ENCODE measurements at places on chromosomes 11 and 22. TPM values are rescaled to one million over a fixed set of nuclear protein-coding genes. Genes with fewer than 3 reads are reported as not detected.

The SMC1B gene
- not detected for total RNA-seq

The CNGA4 gene
- total RNA-seq, result not detected

The INPP5J gene
- total RNA-seq, result 9.1 TPM

The C1QTNF5 gene
- 12.8 TPM for total RNA-seq

The LGALS12 gene
- total RNA-seq, result not detected

The CSF2RB gene
- total RNA-seq, result 11.9 TPM

DNA sequence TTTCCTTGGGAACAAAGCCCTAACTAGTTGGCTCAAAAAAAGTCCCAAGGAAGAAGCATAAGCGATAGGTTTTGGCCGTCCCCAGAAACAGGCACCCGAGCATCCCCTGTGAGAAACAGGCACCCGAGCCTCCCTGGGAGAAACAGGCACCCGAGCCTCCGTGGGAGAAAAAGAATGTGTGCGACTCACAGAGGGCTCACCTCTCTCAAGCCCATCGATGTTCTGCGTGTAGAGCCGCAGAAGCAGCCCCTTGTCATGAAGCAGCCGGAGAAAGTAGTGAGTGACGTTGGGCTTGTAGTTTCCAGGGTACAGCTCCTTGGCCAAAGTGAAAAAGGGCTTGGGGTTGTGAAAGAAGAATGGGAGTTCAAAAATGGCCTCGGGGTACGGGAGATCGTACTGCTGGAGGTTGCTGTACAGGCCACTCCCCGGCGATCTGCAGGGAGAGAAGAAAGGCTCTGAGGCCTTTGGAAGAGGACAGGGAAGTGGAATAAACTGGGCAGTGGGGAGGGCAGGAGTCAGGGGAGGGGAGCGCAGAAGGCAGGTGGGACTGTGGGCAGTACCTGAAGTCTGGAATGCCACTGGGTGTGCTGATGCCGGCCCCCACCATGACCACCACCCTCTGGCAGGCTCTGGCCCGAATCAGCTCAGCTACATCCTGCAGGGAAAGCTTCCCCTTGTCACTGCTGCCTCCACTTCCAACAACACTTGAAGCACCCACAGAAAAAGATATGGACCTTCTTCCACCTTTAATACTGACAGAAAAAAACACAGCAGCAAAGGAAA, 3.2 kb downstream of the SIRT3 start:
- H3K27me3 ChIP-seq, result no peaks in the 10 kb centered on the region
- H3K36me3 ChIP-seq, result peaks cover 30% of the 10 kb centered on the region
- no peak overlapping the region for H3K27ac ChIP-seq
- no peak for DNase-seq
- no peak overlapping the region for H3K4me3 ChIP-seq

DNA sequence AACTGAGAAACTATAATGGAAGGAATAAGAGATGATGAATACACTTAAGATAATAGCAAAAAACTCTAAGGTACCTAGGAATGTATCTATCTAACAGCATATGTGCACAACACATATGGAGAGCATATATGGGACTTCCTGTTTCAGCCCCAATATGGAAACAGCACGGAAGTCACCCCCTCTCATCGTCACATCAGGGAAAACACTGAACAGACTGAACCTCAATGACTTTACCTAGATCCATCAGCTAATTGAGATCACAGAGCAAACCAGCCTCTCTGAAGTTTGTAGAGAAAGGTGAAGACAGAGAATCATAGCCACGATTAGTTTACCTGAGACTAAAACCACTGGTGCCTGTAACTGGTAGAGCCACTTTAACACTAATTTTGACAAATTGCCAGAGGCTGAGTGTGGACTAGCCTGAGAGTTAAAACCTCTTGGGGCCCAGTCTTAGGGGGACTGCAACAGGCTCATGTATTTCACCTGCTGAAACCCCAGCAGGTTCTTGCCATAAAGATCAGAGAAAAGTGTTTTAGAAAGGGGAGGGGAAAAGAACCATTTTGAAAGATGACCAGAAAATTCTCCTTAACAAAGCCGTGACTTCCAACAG, 722.6 kb downstream of the TBC1D22A start:
- H3K27ac ChIP-seq, result no peak overlapping the region
- H3K4me3 ChIP-seq, result no peak overlapping the region
- no peak for DNase-seq

DNA sequence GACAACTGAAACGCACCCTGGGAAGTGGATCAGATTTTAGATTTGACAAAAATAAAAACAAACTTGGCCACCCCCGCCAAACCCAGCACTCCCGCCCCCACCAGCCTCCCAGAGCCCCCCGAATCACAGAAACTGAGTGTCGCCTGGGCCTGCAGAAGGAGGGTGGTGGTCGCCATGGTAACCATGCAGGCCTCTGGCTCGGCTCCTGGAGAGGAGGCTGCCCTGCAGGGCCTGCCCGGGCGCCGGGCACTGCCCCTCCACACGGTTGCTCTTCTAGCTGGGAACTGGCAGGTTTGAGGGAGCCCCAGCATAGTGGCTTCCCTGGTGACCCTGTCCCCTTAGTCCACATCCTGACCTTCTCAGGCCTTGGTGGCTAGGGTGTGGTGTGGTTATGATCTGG, 19.3 kb downstream of the CACNA1I start:
- H3K36me3 ChIP-seq, result no peaks in the 10 kb centered on the region
- no peaks in the 10 kb centered on the region for H3K27me3 ChIP-seq
- DNase-seq, result peak; percentile 39
- H3K4me3 ChIP-seq, result no peak overlapping the region
- H3K27ac ChIP-seq, result no peak overlapping the region
- H3K4me1 ChIP-seq, result no peaks in the 10 kb centered on the region

- DNase-seq, result peak; percentile 77
- peaks cover 7% of the 10 kb centered on the region for H3K4me1 ChIP-seq
- no peaks in the 10 kb centered on the region for H3K36me3 ChIP-seq
- peak within 1 kb of the TSS; percentile 92 for H3K27ac ChIP-seq
- H3K27me3 ChIP-seq, result no peaks in the 10 kb centered on the region
Measured at GRCh38 chr11:122655527-122656072, at the start of gene UBASH3B. Gene UBASH3B, plus strand, starts transcription at chr11:122655722. Its CDS starts 328 bp downstream, at chr11:122656050.

GRCh38 chr11:65826984-65827735, 6.6 kb upstream of the SNX32 start:
- DNase-seq, result no peak
- H3K4me1 ChIP-seq, result peaks cover 5% of the 10 kb centered on the region
- H3K36me3 ChIP-seq, result no peaks in the 10 kb centered on the region

DNA sequence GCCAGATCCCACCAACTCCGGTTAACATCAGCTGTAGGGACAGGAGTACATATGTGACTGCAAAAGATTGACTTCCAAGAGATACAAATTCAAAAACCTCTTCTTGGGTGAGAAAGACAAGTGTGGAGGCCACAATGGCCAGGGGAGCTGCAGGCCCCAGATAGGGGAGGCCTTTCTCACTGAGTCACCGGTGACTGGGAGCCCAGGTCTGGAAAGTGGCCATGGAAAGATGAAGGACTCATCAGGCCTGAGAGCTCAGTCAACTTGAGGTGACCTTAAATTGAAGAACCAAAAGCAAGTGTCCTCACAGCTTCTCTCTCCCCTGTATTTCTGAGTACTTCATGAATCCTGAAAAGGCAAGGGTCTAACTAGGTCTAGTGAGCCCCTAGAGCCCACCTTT, 90.4 kb upstream of the CLPB start:
- no peaks in the 10 kb centered on the region for H3K27me3 ChIP-seq
- H3K27ac ChIP-seq, result no peak overlapping the region
- H3K36me3 ChIP-seq, result no peaks in the 10 kb centered on the region
- H3K4me1 ChIP-seq, result no peaks in the 10 kb centered on the region
- DNase-seq, result no peak

GRCh38 chr22:45221201-45221600, 19.5 kb downstream of the KIAA0930 start:
- peaks cover 3% of the 10 kb centered on the region for H3K4me1 ChIP-seq
- H3K4me3 ChIP-seq, result no peak overlapping the region
- no peak overlapping the region for H3K27ac ChIP-seq
- H3K27me3 ChIP-seq, result no peaks in the 10 kb centered on the region
- no peak for DNase-seq
- H3K36me3 ChIP-seq, result no peaks in the 10 kb centered on the region

GRCh38 chr11:79193663-79194310, 247.0 kb downstream of the TENM4 start:
- H3K27ac ChIP-seq, result no peak overlapping the region
- peaks cover 4% of the 10 kb centered on the region for H3K4me1 ChIP-seq
- no peaks in the 10 kb centered on the region for H3K36me3 ChIP-seq
- DNase-seq, result no peak

- H3K27me3 ChIP-seq, result no peaks in the 10 kb centered on the region
- H3K36me3 ChIP-seq, result no peaks in the 10 kb centered on the region
- H3K27ac ChIP-seq, result peak overlapping the region; percentile 50
Measured at GRCh38 chr11:14082338-14082737, 119.8 kb downstream of the SPON1 start.

DNA sequence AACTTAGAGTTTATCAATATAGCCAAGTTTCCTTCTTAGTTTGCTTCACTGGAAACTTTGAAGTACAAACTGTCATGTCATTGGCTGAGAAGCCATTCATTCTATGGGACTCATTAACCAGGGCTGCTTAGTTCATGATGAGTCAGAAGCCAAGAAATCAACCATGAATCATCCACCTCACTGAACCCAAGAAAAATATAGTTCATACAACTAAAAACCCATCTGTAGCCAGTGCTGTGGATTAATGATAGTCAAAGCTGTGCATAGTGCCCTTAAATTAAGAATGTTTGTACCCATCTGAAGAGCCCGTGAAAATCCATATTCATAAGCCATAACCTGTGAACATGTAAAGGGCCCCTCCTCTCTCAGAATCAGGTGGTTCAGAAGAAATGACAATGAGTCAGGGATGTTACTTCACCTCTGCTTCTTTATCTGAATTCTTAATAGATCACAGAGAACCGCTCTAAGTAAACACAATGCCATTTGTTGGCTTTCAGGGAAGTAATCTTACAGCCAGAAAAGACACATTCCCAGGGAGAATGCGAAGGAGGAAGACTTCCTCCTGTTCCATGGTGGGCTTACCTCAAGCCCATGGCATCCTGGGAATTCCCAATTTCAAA, 25.4 kb downstream of the MMP20 start:
- H3K27me3 ChIP-seq, result no peaks in the 10 kb centered on the region
- H3K27ac ChIP-seq, result peak overlapping the region; percentile 46
- no peak overlapping the region for H3K4me3 ChIP-seq
- no peaks in the 10 kb centered on the region for H3K4me1 ChIP-seq

DNA sequence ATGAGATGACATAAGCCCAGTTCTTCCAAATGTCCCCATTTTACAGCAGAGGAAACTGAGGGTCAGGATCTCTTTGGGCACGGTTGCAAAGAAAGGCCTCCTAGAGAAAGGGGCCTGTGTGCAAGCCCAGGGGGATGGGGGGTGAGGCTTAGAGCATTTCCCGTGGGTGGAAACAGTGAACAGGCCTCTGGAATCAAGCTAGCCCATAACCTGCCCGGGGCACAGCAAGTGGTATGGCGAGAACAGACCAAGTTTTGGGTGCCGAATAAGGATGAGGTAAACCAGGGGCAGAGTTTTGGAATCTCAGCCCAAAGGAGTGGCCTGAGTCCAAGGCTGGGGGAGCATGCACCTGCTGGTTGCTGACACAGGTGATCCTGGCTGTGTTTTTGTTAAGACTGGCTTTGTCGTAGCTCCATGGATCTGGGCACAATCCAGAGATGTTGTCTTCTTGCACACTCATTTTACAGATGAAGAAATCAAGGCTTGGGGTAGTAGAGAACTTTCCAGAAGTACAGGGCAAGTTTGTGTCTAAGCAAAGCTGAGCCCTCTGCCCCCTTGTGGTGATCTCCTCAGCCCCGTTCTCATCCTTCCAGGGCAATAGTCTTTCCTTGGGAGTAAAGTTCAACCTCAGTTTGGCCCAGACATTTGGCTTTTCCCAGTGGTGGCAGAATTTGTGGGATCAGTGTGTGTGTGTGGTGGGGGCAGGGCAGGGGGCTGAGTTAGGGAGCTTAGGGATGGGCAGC, 53.5 kb upstream of the MYEOV start:
- DNase-seq, result peak; percentile 43
- no peaks in the 10 kb centered on the region for H3K4me1 ChIP-seq

Measured in stomach (tissue), 19 donors.